Endothelial cell (in vitro differentiated cells): ENCODE measurements at places on chromosomes 6 and 20.

GRCh38 chr20:3766422-3767109, 987 bp downstream of the ADISSP start:
- no peak for DNase-seq
- H3K27me3 ChIP-seq: peaks cover 10% of the 10 kb centered on the region
- H3K4me3 ChIP-seq: peak overlapping the region; percentile 86
- peaks cover 9% of the 10 kb centered on the region for H3K4me1 ChIP-seq
- peaks cover 4% of the 10 kb centered on the region for H3K36me3 ChIP-seq

DNA sequence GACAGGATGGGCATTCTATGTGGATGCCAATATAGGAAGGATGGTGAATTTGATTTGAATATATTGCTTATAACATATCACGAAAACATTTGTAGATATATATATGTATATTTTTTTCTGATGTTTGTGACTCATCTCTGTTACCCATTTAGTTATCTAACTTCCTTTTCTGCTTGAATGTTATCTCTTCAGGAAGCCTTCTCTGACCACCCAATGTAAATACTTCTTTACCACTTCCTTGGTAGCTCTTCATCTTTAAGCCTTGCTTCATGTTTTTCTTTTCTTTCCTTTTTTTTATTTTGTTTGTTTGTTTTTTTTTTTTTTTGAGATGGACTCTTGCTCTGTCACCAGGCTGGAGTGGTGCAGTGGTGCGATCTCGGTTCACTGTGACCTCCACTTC, 260.5 kb upstream of the EPHA7 start:
- no peak overlapping the region for H3K27ac ChIP-seq
- no peak for DNase-seq
- no peaks in the 10 kb centered on the region for H3K36me3 ChIP-seq

DNA sequence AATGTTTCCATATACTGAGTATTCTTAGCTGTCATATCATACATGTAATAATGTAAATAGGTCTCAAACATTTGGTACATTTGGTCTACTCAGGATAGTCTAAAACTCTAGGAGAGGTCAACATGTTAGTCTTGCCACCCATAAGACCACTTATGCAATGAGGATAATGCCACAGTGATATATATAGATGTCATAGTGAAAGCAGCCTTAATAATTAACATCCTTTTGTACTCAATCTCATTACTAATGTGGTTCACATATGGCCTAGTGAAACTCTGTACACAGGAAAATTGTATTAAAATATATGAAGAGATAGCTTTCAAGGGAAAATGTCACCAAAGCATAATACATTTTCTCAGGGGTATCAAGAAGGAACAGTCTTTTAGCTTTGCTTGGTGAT, 577.9 kb downstream of the TFAP2B start:
- no peaks in the 10 kb centered on the region for H3K36me3 ChIP-seq
- H3K27ac ChIP-seq: no peak overlapping the region
- no peak overlapping the region for H3K4me3 ChIP-seq
- H3K4me1 ChIP-seq: no peaks in the 10 kb centered on the region
- no peak for DNase-seq

DNA sequence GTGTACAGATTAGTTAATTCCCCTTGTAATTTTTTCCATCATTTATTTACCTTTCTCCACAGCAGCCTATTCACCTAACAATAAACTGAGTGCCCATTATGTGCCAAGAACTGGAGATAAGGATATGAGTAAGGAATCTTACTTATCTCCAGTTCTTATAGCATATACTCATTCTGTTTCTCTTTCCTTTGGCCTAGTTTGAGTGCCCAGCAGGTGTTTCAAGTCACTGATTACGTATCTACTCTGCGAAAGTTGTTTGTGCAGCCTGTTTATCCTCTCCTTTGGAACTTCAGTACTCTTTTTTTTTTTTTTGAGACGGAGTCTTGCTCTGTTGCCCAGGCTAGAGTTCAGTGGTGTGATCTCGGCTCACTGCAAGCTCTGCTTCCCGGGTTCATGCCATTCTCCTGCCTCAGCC, 17.3 kb upstream of the POU5F1 start:
- H3K4me3 ChIP-seq: no peak overlapping the region
- H3K27ac ChIP-seq: no peak overlapping the region
- DNase-seq: no peak
- H3K36me3 ChIP-seq: no peaks in the 10 kb centered on the region

- H3K27me3 ChIP-seq: no peaks in the 10 kb centered on the region
- H3K27ac ChIP-seq: peak overlapping the region; percentile 95
- H3K4me3 ChIP-seq: no peak overlapping the region
- no peaks in the 10 kb centered on the region for H3K36me3 ChIP-seq
Observed at GRCh38 chr6:80967609-80968008, 784.9 kb downstream of the TENT5A start.

DNA sequence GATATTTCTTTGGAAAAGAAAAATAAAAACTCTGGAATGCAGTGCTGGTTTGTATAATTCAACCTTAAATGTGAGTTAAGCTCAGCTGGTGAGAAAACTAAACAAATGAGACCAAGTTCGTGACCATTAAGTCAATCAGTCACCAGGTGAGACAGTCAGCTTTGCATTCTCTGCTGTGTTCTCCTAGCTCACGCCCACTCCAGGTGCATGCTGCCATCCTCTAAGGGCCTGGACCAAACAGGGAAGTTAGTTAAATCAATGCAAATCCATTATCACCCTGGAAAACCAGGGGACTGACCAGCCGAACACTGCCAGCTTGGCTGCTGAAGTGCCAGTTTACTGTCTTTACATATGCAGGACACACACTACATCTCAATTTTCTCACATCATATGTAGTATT, 7.2 kb downstream of the TPBG start:
- H3K4me3 ChIP-seq: no peak overlapping the region
- DNase-seq: no peak
- H3K27ac ChIP-seq: no peak overlapping the region
- H3K36me3 ChIP-seq: peaks cover 6% of the 10 kb centered on the region

- no peak overlapping the region for H3K27ac ChIP-seq
- no peak for DNase-seq
- H3K4me3 ChIP-seq: no peak overlapping the region
- H3K27me3 ChIP-seq: peaks cover 8% of the 10 kb centered on the region
- peaks cover 12% of the 10 kb centered on the region for H3K36me3 ChIP-seq
Observed at GRCh38 chr20:20834008-20834407, 121.6 kb upstream of the RALGAPA2 start.

DNA sequence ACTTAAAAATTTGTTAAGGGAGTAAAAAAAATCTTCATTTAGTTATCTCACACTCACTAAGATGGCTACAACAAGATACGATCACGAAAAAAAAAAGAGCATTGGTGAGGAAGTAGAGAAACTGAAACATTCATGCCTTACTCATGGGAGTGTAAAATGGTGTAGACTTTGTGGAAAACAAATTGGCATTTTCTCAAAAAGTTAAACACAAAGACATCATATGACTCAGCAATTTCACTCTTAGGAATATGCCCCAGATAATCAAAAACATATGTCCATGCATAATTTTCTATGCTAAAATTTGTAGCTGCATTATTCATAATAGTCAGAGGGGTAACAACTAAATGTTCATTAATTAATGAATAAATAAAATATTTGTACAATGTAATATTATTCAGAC, 120.9 kb upstream of the IRAK1BP1 start:
- no peak overlapping the region for H3K4me3 ChIP-seq
- no peak overlapping the region for H3K27ac ChIP-seq
- no peak for DNase-seq

DNA sequence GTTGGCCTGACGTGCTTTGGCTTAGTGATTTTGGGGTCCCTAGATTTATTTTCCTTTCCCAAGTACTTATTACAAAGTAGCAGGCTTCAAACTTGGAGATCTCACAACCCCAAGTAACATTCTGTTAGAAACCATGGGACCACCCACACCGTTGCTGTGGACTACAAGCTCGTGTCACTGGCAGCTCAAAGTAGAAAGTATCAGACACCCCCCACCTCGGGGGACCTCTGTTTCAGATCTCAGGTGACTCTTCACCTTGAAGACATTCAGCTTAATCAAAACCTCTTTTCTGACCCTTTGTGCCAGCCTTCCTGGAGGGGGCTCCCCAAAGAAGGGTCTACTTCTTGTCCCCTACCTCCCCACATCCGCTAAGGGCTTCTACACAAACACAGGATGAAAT, 15.7 kb upstream of the MYT1 start:
- H3K4me3 ChIP-seq: no peak overlapping the region
- DNase-seq: no peak
- peaks cover 11% of the 10 kb centered on the region for H3K4me1 ChIP-seq
- no peak overlapping the region for H3K27ac ChIP-seq
- H3K36me3 ChIP-seq: peaks cover 19% of the 10 kb centered on the region

- no peak overlapping the region for H3K27ac ChIP-seq
- H3K4me3 ChIP-seq: no peak overlapping the region
- no peaks in the 10 kb centered on the region for H3K27me3 ChIP-seq
Observed at GRCh38 chr20:5680192-5680591, 70.0 kb upstream of the SHLD1 start.

DNA sequence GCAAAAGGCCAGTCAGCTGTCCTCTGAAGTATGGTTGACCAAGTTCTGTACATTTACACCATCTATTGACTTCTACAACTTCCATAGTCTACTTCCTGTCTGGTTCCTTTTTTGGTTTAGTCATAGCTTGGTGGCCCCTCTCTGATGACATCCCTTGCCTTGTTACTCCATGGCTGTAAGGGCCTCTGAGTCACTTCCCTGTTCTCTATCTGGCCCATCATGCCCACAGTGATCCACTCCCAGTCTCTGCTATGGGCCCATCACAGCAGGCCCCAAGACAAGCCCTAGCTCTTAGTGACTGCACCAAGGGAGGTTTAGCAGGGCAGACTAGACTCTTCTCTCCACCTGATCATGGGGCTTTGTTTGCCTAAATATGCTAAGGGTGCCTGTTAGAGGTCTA, 441.6 kb downstream of the HACE1 start:
- no peaks in the 10 kb centered on the region for H3K27me3 ChIP-seq
- no peak overlapping the region for H3K27ac ChIP-seq
- peaks cover 4% of the 10 kb centered on the region for H3K36me3 ChIP-seq
- no peak for DNase-seq
- no peak overlapping the region for H3K4me3 ChIP-seq
- H3K4me1 ChIP-seq: no peaks in the 10 kb centered on the region

DNA sequence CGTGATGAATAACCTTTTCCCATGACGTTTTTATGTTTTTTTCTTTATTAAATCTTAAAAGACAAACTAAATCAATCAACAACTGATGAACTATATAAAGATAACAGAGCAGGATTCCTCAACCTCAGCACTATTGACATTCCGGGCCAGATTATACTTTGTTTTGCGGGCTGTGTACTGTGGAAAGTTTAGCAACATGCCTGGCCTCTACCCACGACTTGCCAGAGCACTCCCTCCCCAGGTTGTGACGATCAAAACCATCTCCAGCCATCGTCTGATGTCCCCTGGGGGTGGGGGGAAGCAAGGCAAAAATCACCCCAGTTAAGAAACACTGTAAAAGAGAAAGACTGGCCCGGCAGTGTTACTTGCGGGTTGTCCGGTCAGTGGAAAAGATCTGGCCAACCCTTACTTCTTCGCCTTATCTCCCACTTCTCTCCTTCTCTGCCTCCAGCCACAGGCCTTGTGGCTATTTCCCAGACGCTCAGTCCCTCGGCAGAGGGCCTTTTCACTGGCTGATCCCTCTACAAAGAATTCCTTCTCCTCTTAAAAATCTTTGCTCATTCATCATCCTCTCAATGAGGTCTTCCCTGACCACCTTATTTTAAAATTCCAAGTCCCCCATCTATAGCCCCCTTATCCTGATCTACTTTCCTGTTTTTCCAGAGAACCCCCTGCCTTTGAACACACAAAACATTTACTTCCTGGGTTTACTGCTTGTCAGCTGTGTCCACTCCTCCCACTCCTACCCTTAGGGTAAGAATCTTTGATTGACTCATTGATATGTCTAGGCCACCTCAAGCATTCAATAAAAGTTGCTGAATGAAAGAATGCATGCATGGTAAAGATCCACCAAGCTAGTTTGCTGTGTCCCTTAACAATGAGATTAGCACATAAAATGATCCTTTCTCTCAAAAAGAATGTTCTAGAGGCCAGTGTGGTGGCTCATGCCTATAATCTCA, 14.7 kb upstream of the RAB22A start:
- H3K27me3 ChIP-seq: no peaks in the 10 kb centered on the region
- peak overlapping the region; percentile 30 for H3K27ac ChIP-seq
- no peak overlapping the region for H3K4me3 ChIP-seq
- H3K4me1 ChIP-seq: peaks cover 15% of the 10 kb centered on the region

DNA sequence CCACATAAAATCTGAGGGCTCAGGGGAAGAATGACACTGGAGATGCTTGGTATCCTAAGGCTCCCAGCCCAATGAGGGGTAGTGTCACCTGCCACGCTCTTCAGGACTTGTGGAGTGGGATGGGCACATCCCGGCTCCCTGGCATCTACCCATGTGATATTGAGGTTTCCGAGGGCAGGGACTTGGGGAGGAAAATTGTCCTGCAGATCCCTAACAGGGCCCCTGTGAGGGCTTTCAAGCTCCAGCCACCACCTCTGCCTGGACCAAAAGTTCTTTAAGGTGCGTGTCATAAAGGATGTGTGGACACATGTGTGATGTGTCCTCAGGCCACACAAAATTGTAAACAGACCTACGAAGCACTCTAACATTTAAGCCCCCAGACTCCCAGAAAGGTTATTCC, 2.5 kb downstream of the SCML4 start:
- DNase-seq: no peak
- H3K36me3 ChIP-seq: no peaks in the 10 kb centered on the region
- no peak overlapping the region for H3K27ac ChIP-seq
- no peak overlapping the region for H3K4me3 ChIP-seq

DNA sequence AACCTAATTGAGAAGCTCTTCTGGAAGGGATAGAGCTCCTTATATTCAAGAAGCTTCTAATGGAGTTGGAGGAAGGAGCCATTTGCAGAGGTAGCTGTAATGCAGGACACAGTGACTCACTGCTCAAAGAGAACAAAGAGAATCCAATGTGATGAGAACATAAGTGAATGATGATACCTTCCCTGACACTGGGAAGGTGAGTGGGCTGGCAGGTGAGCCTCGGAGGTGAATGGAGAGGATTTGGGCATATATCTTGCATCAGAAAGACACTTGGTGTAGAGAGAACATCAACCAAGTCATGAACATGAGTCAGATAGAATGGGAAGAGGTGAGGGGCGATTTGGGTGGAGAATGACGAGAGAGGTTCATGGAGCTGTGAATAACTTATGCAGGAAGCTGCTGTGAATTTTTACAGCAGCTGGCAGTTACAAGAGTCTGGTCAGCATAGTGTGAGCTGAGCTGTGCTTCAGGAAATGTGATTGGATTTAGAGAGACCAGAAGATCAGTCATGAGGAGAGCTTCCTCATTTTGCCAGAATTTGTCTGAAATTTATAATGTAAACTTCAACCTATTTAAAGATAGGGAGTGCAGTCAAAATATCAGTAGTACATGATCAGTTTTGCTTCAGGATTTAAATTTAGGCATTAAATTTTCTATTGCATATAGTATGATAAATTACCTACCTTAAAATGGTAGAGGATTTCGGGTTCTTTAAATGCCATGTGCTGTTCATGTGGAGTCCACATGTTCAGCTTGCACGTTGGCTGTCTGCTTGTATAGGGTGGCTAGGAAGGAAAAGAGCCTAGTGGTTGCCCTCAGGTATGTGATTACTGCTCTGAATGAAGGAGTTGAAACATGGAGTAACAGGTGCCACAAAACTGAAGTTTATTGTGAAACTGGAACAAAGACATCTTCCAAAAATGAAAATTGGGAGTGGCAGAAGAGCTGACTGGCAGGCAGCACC, 59.2 kb upstream of the KIF25 start:
- H3K36me3 ChIP-seq: peaks cover 22% of the 10 kb centered on the region
- peak overlapping the region; percentile 74 for H3K27ac ChIP-seq
- peaks cover 11% of the 10 kb centered on the region for H3K4me1 ChIP-seq
- no peak overlapping the region for H3K4me3 ChIP-seq
- H3K27me3 ChIP-seq: no peaks in the 10 kb centered on the region

- no peak overlapping the region for H3K27ac ChIP-seq
- H3K36me3 ChIP-seq: no peaks in the 10 kb centered on the region
- no peak overlapping the region for H3K4me3 ChIP-seq
- DNase-seq: no peak
- peaks cover 1% of the 10 kb centered on the region for H3K27me3 ChIP-seq
Observed at GRCh38 chr6:106122306-106122918, 36.3 kb downstream of the PRDM1 start.
